ENCODE measurements at places on chromosomes 4 and X.

- DNase-seq, result no peak
These were observed 76.3 kb downstream of the EVC start for GRCh38 chr4:5787311-5787710.

DNA sequence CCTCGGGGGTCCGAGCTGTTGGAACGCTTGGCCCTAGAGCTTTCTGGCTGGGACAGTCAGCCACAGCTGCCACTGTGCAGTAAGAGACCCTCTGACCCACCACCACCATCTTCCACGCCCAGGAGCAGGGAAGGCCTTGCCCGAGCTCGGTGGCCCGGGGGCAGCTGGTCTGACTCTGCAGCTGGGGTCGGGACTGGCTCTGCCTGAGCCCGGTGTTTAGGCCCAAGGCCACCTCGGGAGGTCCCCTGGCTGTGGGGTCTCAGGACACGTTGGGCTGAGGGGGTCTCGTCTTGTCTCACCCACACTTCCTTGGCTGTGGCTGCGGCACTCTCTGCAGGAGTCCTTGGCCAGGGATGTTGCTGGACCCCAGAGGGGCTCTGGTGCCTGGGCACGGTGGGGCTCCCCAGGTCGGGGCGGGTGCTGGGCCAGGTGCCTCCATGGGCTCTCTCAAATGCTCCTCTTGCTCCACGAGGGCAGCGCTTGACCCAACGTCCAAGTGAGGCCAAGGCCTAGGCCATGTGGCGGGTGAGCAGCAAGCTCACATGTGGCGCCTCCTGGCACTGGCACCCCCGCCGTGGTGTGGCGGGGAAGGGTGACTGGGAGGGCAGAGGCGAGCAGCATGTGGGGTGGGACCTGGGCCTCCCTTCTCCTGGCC lies 22.9 kb downstream of the DOK7 start:
- DNase-seq, result no peak

DNA sequence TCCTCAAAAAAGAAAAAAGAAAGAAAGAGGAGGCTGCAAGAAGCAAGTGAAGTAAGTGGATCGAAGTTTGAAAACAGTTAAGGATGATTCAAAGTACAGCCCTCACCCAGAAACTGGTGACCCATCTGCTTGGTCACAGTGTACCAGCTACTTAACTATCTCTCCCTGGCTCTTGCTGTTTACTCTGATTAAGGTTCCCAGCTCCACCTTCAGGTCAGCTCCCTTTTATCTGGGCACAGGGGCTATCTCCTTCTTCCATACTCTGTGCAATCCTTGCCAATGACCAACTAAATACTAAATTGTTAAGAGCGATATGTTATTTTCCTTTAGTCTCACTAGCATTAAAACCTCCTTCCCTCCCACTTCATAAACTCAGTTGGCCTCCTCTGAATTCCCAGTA lies 81.5 kb upstream of the SMIM10 start:
- DNase-seq, result no peak

DNA sequence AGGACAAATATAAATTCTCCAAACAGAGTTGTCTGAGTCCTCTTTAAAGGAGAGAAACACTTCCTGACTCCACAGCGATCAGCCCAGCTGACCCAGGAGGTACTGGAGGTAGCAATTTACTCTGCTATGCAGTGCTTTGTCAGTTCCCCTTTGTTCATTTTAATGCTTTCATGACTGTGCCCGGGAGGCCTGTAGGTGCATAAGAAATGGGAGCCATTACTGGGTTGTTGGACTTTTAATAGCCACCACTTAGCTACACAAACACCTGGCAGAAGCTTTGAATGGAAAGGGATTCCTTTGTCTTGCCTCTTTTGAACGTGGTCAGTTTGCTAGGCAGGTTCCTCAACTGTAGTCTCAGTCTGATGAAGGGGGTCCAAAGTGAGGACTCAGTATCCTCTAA lies 59.0 kb upstream of the AFF2 start:
- no peak for DNase-seq

DNA sequence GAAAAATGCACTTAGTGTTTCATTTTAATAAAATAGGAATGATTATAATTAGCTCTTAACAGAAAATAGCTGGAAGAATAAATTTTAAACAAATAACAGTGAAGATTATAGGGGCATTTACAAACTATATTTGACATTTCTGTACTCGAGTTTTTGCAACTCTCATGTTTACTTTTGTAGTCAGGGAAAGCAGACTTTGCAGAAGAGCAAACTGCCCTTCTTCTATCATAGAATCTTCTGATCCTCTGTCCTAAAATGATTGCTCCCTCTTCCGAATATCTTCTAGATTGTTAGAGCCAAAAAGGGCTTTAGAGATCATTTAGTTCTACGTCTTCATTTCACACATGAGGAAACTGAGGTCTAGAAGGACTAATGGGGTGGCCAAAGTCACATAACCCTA lies 219.0 kb downstream of the RELL1 start:
- DNase-seq, result no peak

DNA sequence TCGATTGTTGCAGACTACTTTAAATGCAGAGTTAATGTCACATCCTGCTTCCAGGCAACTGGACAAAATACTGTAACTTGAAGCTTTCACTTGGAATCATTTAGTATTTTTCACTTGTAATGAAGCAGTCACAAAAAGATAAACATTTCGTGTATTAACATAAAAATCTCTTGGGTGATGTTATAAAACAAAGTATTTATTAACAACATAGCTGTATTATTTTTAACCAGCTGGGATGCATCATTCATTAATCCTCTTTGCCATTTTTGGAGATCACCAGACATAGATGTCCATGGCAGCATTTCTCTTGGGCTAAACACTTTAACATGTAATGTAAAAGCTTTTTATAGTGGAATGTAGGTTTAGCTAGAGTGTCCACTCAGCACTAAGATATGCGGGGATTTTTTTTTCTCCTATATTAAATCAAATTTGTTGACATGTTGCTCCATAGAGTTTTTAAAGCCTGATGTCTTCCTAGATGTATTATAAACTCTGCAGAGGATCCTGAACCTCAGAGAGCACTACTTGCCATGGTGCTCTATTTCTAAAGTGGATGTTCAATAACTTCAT lies 193.7 kb upstream of the SPANXN4 start:
- DNase-seq, result no peak

- no peak for DNase-seq
These were observed 33.2 kb downstream of the AWAT2 start for GRCh38 chrX:70016513-70016912.

GRCh38 chr4:164501074-164501473 lies 252.9 kb upstream of the SMIM31 start:
- DNase-seq, result peak; percentile 26

DNA sequence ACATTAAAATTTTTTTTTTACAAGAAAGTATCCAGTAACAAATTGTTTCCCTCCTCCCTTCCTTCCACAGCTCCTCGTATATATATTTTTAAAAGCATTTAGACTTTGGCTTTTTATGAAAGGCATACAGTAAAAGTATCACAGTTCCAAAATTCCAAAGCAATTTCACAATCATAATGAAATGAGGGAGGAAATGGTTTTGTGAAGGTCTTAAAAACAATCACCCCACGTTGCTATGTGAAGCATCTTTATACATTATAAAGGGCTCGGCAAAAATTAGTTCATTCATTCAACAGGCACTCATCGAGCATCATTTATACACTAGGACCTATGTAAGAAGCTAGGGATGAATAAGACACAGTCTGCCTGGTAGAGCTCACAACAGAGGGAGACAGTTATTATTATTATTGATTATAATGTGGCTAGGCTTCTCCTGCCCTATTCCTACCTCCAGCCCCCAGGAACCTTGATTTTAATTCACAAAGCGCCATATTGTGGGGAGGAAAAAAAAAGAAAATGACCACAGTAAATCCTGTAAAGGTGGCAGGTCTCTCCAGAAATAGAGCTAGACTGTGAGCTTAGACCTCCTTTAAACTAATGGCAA lies 239.9 kb downstream of the MAML3 start:
- DNase-seq, result peak; percentile 86

- peak; percentile 56 for DNase-seq
These were observed 979 bp downstream of the EFNB1 start for GRCh38 chrX:68829582-68830418.

DNA sequence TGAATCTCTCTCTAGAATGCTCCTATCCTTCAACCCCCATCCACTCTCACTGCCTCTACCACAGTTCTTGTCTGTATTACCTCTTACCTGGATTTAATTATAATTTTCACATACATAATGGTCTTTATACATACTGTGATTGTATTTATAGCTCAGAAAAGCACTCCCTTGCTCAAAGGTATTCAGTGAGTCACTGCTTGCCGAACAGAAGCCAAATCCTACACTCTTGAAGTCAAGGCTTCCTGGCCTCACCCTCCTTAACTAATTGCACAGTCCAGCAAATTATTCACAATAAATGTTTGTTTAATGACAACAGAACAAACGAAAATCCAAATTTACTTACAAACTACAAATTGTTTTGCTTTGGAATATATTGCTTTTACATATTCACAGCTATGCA lies 159.5 kb downstream of the KLHL13 start:
- peak; percentile 7 for DNase-seq

DNA sequence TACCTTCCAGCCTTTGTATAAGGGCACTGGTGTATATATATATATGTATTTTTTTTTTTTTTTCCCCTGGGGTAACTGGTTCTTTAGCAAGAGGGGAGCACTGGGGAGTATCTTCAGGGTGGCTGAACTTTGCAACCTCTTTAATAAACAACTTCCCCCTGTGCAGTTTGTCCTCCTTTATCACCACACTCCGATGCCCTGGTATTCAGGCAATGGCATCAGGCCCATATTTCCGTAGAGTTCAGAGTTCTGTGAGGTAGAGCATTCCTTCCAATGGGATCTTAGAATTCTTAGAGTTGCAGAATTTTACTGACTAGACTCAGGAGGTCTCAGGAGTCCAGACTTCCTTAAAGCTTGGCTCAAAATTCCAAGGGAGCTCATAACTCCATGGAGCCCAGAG lies 24.6 kb downstream of the NYX start:
- no peak for DNase-seq

DNA sequence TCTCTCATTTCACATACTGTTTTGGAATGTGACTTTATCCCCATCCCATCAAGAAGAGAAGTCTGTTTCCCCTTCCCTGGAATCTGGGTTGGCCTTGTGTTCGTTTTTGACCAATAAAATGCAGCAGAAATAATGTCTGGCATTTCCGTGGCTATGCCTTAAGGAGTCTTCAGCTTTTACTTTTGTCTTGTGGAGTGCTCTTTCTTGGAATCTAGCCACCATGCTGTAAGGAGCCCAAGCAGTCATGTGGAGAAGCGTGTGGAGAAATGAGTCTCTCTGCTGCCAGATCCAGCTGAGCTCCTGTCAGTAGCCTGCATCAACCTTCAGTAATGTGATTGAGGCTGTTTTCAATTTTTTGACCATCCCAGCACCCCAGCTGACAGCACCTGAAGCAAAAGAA lies 84.4 kb upstream of the ARMCX2 start:
- peak; percentile 1 for DNase-seq

DNA sequence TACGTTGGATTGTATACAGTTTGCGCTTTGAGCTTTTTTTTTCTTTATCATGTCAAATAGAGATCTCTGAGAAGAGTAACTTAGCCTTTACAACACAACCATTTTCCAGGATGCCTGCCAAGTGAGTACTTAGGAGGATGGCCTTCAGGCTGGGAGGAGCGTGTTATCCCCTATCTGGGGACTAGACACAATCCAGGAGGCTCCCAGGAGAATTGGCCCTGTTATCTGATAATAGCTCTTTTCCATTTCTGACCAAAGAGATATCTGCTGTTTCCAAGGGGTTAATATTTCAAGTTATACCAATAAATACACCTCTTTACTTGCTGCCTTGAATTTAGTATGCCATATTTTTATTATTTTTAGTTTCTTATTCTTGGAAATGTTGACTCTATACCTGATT lies 169.5 kb upstream of the SMARCAD1 start:
- DNase-seq, result no peak

DNA sequence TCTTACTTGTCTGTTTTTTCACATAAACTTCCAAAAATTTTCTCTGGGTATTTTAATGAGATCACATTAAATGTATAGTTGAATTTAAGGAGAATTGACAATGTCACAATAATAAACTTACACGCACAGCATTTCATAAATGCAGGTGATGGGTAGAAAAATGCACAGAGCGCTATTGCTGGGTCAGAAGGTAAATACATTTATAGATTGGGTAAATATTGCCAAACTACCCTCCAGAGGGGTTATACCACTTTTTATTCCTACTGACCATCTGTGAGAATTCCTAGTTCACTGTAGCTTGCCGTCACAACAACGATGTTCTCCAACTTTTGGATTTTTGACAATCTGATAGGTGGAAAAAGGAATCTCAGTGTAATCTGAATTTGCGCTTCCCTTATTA lies 34.6 kb downstream of the ANXA5 start:
- no peak for DNase-seq

GRCh38 chr4:93983140-93983539 lies 154.6 kb downstream of the ATOH1 start:
- DNase-seq, result no peak

GRCh38 chr4:126441173-126442035 lies 1126.6 kb downstream of the FAT4 start:
- DNase-seq, result no peak

DNA sequence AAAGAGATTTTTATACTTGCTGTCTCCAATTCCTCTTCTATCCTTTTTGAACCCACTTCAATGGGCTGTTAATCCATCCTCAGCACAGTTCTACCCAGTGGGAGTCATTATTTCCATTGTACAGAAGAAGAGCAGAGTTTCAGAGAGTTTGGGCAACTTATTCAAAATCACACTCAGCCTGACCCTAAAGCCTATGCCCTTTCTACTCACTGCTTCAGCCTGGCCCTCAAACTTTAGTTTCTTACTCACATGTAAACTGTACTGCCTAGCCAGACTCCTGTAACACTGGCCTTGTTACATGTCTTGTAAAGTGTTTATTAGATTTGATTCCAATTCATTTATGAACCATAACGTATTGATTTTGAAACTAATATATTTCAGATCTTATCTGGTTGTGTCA lies 25.1 kb upstream of the USO1 start:
- no peak for DNase-seq

Measured in iris pigment epithelial cell (primary cell).